ENCODE measurements at places on chromosomes 7 and 10. TPM values are rescaled to one million over a fixed set of nuclear protein-coding genes. Genes with fewer than 3 reads are reported as not detected.

PRF1 gene
- 0.71 TPM for total RNA-seq

- H3K4me3 ChIP-seq, result no peak overlapping the region
- no peak for DNase-seq
- no peaks in the 10 kb centered on the region for H3K27me3 ChIP-seq
- H3K4me1 ChIP-seq, result peaks cover 49% of the 10 kb centered on the region
- peaks cover 4% of the 10 kb centered on the region for H3K36me3 ChIP-seq
Measured at GRCh38 chr7:107560898-107561516, 2.7 kb downstream of the COG5 start.

DNA sequence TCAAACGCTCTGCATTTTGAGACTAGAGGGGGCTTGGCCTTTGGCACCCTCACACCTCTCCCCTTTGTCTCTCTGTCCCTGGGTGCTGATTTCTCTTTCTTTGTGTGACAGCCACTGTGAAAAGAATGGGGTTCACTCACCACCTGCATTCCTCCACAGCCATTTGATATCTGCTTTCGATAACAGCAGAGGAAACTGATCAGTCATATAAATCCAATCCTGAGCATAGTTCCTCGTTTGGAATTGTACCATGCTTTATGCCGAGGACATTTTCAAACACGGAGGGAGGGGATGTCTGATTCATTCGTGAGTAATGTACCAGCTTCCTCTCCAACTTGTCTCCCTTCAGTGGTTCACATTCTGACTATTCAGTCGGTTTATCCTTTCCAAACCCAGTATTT lies 15.8 kb downstream of the MET start:
- no peak for DNase-seq
- H3K27ac ChIP-seq, result no peak overlapping the region
- no peaks in the 10 kb centered on the region for H3K27me3 ChIP-seq
- no peaks in the 10 kb centered on the region for H3K36me3 ChIP-seq
- no peak overlapping the region for H3K4me3 ChIP-seq

GPRIN2 gene
- 0.16 TPM for total RNA-seq

GNGT1 gene
- total RNA-seq, result not detected

PFKP gene
- 94.7 TPM for total RNA-seq

DNA sequence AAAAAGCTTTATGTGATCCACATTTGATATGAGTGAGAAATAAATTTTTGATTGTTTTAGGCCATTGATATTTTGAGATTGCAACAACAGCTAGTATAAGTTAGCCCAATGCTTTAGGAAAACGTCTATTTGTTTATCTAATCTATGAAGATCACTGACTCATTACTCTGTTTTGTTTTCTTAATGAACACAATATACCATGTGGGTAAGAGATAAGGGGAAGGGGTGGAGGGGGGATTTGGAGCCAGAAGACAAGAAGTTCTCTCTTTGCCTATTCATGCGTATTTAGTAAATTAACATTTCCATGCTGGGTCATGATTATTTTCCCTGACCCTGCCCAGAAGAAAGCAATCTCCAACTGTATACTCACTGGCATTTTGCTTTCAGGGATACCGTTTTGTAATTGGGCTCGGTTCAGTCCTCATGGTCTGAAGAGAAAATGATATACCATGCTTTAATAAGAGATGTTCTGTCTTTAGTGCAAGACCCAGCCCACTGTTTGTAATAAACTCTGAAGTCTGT lies 359.5 kb upstream of the NPSR1 start:
- no peaks in the 10 kb centered on the region for H3K36me3 ChIP-seq
- no peaks in the 10 kb centered on the region for H3K4me1 ChIP-seq
- H3K27ac ChIP-seq, result no peak overlapping the region

DNA sequence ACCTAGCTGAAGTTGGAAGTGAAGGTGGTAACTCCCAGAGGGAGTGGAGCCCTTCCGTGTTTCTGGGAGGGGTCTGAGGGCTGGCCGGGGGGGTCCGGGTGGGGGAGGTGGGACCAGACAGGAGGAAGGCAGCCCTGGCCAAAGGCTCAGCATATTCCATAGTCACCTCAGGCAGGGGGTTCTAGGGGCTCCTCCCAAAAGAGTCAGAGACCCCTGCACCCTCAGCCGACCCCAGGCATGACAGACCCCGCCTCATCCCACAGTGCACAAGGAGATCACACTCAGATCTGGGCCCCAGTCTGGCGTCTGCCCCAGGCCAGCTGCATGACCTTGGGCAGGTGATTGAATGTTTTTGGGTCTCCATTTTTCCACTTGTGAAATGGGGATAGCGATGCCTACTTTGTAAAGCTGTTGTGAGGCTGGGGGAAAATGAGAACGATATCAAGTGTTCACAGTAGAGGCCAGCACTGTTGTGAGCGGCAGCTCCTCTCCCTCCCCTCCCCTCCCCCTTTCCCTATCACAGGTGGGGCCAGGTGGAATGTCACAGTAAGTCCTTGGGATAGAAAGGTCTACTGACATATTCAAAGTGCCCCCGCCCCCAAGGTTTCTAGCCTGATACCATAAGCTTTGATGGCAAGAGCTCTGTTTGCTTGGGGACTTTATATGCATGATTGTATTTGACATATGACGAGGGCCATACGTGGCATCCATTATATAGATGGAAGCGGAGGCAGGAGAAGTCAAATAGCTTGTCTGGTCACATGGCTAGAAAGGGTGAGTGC lies 33.3 kb downstream of the DNAJB12 start:
- peak overlapping the region; percentile 85 for H3K27ac ChIP-seq
- H3K4me3 ChIP-seq, result no peak overlapping the region
- no peaks in the 10 kb centered on the region for H3K27me3 ChIP-seq
- DNase-seq, result no peak
- H3K36me3 ChIP-seq, result no peaks in the 10 kb centered on the region
- no peaks in the 10 kb centered on the region for H3K4me1 ChIP-seq

GRCh38 chr10:22218448-22218847 lies 633 bp upstream of the EBLN1 start:
- no peaks in the 10 kb centered on the region for H3K4me1 ChIP-seq
- no peaks in the 10 kb centered on the region for H3K27me3 ChIP-seq
- no peak overlapping the region for H3K27ac ChIP-seq
- H3K36me3 ChIP-seq, result no peaks in the 10 kb centered on the region
- no peak for DNase-seq

DNA sequence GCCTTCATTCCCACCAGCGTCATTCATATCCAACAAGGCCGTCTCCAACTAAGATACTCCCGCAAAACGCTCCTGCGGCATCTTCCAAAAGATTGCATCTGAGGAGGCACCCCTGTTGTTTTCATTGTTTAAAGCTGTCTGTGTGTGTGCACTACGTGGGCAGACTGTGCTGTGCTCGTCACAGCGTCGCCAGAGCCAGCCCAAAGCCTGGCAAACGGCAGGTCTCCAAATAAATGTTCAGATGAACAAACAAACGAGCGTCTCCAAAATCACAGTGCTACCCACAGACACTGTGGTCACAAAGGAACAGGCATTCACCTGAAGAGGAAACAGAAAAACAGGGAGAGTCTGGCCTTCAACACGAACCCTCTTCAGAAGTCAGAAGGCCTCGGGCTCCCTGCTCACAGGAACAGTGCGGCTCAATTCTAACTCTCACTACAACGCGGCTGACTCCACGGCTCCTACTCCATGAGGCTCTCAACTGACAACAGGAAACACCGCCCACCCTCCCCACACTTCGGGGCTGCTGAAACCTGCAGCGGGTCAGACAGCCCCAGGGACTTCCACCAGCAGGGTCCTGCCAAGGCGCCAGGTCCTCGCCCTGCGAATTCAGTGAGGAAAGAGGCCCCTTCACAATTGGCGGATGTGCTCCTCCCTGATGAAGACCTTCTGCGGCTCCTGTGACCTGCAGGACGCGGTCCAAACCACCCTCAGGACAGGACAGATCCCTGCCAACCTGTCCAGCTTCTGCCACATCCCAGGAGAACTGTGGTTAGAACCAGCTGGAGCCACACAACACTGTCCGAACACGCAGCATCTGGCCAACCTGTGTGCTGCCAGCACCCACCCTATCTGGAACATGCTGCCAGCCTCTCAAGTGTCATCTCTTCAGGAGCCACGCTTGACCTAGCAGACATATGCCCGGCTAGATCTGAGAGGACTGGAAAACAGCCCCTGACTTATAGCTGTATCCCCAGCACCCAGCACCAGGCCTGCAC lies 36.1 kb downstream of the MAD1L1 start:
- no peak for DNase-seq
- H3K4me3 ChIP-seq, result no peak overlapping the region
- no peaks in the 10 kb centered on the region for H3K27me3 ChIP-seq
- H3K36me3 ChIP-seq, result no peaks in the 10 kb centered on the region

GRCh38 chr7:46512891-46513413 lies 591.9 kb upstream of the IGFBP3 start:
- H3K4me1 ChIP-seq, result no peaks in the 10 kb centered on the region
- H3K27ac ChIP-seq, result no peak overlapping the region
- H3K36me3 ChIP-seq, result no peaks in the 10 kb centered on the region
- no peak overlapping the region for H3K4me3 ChIP-seq
- DNase-seq, result no peak

Data from sigmoid colon (tissue), 7 donors.